GM03348 (cell line): ENCODE measurements at places on chromosomes 5 and 9.

GRCh38 chr9:12604164-12604821, 88.9 kb upstream of the TYRP1 start:
- DNase-seq: no peak

DNA sequence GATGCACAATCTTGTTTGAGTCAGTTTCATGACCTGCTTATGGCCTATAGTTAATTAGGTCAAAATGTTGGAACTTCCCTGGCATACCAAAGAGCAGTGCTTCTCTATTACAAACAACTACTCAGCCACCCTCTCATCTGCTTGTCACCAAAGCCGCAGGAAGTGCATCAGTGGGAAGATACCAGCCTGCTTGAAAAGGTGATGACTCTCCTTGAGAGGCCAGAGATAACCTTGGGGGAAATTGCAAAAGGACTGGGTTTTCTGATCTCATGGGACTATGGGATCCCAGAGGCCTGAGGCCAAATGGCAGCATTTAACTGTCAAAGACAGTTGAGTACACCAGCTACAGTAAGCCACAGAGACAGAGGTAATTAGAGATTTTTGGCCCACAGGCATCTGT, 69.9 kb downstream of the C9orf57 start:
- DNase-seq: no peak

DNA sequence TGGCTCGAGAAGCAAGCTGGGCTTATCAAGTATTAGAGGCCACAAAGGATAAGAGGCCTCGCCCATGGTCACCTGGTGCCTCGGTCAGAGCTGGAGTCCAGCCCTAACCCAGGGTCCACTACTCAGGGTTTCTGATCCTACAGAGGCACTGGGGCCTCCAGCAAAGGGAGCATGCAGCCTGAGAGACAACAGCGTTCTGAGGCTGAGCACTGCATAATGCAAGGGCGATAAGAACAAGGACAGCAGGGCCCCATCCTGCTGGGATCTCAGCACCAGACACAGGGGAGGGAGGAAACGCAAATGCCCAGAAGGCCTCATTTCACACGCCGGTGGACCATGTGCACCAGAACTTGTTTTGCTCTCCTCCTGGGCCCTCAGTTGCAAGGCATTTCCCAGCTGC, 63.0 kb downstream of the C5orf15 start:
- DNase-seq: no peak

DNA sequence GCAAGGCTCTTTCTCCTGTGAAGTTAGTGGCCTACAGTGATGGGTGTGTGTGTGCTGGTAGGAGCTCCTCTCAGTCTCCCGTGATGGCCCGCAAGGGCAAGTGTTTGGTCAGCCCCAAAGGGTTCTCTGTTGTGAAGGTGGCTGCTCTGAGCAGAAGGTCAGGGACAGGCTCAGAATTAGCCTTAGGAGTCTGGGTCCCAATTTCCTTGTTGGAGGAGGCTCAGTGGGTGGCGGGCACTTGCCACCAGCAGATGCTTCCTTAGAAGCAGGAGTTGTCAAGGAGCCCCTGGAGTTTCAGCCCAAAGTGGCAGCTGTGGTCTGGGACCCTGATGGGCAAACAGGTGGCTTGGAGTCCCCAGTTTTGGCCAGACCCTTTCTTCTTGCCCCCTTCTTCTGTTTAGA, 154.4 kb downstream of the MACROH2A1 start:
- DNase-seq: no peak

DNA sequence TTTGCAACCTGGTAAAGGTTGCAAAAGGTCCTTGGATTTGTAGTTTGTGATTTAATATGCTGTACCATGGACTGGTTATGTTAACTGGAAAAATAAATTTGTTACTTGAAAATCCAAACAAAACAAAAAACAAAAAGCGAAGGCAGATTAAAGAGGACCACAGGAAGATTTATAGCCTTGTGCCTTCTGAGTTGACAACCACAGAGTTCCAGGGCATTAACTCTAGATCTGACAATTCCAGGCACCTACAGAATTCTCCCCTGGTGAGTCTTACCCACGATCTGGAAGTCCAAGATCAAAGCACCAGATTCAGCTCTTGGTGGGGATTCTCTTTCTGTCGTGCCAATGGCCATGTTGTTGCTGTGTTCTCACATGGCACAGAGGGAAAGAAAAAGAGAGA, 107.9 kb upstream of the SELENOP start:
- DNase-seq: no peak

DNA sequence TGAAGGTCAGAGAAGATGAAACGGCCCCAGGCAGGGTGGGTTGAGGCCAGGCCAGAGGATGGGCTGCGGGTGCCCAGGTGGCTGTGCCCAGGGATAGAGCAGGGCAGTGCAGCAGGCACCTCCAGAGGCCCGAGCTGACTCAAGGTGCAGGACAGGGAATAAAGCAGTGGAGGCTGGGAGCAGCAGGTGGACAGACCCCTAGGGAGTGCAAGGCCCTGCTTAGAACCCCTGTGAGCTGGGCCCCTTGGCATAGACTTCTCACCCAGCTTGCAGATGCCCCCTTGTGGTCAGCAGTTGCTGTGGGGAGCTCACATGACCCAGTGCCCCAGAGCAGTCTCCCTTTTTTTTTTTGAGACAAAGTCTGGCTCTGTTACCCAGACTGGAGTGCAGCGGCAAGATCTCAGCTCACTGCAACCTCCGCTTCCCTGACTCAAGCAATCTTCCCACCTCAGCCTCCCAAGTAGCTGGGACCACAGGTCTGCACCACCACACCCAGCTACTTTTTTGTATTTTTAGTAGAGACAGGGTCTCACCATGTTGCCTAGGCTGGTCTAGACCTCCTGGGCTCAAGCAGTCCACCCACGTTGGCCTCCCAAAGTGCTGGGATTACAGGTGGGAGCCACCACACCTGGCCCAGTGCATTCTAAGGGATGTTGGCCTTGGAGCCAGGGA, 118.8 kb downstream of the WNK2 start:
- peak; percentile 77 for DNase-seq

DNA sequence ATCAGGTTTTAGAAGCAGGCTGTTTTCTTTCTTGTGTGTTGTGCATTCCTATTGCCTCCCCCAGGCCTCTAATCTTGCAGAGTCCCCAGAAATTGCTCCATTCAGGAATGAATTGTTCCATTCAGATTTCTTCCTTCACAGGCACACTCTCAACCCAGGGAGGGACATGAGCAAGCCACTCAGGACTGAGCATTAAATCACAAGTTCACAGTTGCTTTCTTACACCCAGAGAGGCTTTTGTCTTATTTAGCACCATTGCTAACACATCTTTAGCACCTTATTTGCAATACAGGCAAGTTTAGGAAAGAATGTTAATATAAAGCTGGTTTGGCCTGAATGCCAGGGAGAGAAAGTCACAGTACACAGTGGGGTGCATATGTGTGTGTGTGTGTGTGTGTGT, 221.4 kb downstream of the RAB3C start:
- no peak for DNase-seq

GRCh38 chr5:171697221-171698102, 88.2 kb upstream of the SMIM23 start:
- no peak for DNase-seq

- peak; percentile 88 for DNase-seq
Observed at GRCh38 chr9:137757613-137758029, 120.0 kb upstream of the CACNA1B start.

DNA sequence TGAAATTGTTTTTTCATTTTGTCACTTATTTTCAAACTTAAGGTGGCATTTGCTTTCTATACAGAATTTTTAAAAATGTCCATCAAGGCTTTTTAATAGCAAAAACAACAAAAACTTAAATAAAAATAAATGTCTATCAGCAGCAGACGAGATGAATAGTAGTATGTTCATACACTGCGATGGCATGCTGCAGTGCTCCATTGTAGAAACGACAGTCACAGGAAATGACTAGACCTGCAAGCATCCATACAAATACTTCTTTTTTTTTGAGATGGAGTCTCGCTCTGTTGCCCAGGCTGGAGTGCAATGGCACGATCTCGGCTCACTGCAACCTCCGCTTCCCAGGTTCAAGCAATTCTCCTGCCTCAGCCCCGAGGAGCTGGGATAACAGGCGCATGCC, 41.4 kb downstream of the COL23A1 start:
- DNase-seq: no peak

- peak; percentile 70 for DNase-seq
Observed at GRCh38 chr5:159097784-159098602, 1.7 kb downstream of the EBF1 start.

DNA sequence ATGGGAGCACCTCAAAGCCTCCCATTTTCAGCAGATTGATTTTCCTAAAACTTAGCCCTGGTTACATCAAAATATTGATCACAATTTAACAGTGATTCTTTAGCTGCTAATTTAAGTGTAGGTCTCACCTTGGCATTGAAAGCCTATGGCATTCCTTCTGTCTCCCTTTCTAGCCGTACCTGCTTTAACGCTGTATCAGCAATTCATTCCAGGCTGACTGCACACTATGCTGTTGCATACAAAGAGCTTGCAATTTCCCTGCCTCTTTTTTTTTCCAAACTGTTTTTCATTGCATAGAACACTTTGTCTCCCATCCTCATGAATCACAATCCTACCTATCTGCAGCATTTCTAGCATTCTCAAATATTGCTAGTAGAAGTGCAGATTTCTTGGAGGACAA, 8.9 kb upstream of the AMACR start:
- no peak for DNase-seq

GRCh38 chr9:24502206-24502937, 43.3 kb downstream of the IZUMO3 start:
- DNase-seq: no peak
